GM13976 (cell line): ENCODE measurements at places on chromosomes 12 and 14.

GRCh38 chr12:62613081-62613480 is 146.5 kb downstream of the MON2 start:
- no peak for DNase-seq

GRCh38 chr14:64801800-64802199 is 77.9 kb downstream of the SPTB start:
- DNase-seq: peak; percentile 58

DNA sequence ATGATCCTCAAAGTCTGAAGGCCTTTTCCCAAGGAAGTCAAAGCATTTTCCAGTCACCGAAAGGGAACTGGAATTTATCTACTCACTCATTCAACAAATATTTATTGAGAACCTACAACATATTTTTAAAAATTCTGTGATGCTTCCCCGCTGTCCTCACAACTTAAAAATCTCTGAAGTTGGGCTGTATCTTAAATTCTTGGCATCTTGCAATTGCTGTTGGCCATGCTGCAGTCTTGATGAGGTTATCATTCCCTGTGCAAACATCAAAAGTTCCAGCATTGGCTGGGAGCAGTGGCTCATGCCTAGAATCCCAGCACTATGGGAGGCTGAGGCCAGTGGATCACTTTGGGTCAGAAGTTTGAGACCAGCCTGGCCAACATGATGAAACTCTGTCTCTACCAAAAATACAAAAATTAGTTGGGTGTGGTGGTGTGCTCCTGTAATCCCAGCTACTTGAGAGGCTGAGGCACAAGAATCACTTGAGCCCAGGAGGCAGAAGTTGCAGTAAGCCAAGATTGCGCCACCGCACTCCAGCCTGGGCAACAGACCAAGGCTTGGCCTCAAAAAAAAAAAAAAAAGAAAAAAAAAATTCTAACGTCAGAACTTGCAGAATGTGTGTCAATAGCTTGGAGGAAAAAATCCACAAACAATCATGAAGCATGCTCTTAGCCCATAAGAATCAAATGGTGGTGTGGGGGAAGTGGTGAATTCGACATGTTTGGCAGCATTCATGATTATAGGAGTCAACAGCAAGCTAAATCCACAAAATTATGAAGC is 34.9 kb downstream of the CCDC177 start:
- no peak for DNase-seq

DNA sequence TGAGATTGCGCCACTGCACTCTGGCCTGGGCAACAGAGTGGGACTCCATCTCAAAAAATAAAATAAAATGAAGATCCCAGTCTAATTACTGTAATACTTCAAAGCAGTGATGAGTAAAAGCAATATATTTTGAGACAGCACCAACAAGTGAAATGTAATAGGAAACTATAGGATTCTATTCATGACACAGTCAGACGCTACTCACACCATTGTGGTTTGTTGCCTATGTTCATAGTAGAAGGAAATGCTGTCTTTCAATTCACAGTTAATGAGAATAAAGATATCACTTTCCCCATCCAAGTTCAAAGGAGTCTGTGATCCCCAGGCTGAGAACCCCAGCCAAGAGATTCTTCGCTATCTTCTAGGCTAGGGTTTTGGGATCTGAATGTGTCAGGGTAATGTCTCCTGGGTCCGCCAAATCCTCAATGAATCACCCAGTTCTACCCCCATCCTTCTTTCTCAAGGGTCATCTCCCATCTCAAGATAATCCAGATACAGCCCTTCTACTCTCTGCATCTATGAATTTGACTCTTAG is 16.6 kb upstream of the DTX1 start:
- DNase-seq: no peak

GRCh38 chr14:99282261-99283050 is 10.5 kb upstream of the BCL11B start:
- no peak for DNase-seq

- no peak for DNase-seq
Observed at GRCh38 chr12:126915309-126915708, 1351.7 kb upstream of the TMEM132C start.

- no peak for DNase-seq
Observed at GRCh38 chr12:103829092-103829491, 11.9 kb downstream of the NT5DC3 start.

DNA sequence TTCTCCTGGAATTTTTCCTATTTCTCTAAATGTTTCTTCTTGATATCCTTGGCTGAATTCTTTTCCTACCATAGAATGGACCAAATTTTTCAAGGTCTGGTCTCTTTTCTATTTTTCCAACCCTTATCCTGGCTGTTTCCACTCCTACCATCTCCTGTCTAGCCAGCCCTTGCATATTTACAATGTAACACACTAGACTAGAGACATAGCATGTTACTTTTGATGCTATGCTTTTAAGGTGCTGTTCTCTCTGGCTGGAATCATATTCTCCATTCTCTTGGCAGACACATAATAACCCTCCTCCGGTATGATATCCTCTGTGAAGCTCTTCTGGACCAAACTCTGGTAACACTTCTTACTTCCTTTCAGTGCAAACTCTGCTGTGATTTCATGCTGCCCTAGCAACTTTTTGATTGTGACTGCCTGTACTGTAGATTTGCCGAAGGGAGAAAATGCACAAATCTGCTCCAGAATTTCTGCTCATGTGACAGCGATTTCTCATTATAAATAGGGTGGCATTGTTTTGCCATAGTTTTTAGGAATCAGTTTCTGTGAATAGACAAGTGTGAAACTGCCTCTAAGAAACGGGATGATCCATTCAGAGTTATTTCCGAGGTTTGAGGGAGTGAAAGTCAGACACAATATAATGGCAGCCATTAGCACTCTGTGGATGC is 284.4 kb downstream of the MDGA2 start:
- no peak for DNase-seq

- DNase-seq: no peak
Observed at GRCh38 chr12:58918469-58918844, 1.8 kb downstream of the LRIG3 start.

DNA sequence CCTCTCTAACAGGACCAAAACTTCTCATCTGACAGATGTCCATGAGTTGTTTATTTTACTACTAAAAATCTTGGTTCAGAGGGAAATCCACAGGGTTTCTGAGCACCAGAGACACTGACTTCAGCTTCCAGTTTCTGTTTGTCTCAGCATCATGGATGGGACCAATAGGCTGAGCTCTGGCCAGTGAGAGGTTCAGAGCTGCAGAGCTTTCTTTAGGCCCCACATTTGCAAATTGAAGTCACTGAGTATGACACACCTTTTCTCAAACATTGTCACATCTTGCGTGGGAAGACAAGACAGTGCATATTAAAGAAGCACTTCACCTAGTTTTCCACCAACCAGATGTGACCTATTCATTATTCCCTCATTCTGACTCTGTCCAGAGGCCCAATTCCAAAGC is 45.2 kb downstream of the RDH12 start:
- DNase-seq: peak; percentile 78

DNA sequence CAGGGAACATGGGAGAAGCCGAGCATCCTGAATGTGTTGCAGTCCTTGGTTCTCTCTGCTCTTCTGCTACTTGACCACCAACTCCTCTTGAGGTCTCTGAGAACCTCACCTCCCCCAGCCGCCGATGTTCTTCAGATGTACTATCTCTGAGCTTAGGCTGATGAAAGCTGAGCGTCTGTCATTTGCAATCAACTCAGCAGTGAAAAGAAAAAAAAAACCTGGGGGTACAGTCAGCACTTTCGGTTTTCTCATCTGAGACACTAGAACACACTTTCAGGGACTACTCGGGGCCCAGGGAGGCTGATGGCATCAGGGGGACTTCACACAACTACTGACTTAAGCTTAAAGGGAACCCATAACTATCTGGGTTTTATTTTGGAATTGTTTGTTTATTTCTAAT is 9.6 kb upstream of the FLVCR2 start:
- no peak for DNase-seq

DNA sequence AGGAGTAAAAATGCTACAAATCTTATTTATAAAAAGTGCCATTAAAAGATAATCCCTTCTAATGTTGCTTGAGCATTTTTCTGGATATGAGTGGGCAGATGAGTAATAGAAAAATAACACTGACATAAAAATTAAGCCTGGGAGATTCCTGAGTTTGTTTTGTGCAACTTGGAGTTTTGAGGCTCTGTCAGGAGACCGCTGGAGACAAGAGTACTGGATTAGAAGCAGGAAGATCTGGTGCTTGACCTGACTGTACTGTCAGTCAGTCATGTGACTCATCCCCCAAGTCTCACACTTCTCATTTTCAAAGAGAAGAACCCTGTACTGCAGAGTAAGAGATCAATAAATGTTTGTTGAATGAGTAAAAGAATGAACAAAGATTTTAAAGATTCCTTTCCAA is 29.4 kb downstream of the ANO4 start:
- no peak for DNase-seq

DNA sequence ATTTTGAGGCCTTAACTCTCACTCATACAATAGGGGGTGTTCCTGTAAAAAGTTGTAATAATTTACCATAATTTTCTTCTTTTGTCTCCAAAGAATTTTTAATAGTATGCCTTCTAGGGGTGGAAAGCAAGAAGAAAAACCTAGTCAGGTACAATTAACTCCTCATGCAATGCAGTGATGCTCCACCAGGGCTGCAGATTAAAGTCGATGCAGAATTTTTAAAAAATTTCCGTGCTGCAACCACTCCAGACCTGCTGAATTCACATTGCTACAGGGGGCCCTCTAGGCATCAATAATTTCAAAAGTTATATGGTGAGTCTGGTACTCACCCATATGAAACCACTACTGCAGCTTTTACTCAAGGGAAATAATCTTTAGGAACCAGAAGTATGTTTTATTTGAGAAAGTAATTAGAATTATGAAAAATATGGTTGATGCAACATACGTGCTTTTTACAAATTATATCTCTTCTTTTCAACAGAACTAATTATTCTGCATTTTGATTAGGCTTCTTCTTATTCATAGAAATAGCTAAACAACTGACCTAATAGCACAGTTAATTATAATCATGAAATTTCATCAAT is 353.2 kb downstream of the BCAT1 start:
- DNase-seq: no peak

GRCh38 chr12:63103494-63104131 is 47.4 kb downstream of the AVPR1A start:
- DNase-seq: peak; percentile 27

DNA sequence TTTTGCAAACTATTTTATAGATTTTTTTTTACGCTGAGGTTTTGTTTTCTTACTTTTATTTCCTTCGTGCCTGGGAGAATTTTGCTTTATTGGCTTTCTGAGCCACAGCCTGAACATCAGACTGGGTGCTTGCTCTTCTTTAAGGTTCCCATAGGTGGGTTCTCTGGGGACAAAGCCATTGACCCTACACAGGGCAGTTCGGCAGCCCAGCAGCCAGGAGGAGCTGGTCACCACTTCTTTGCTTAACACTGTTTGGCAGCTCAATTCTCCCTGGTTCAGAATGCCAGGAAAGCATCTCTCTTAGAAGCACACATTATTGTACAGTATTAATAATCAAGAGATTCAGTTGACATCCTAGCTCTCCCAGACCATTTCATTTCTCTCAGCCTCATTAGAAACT is 140.8 kb upstream of the NEDD1 start:
- DNase-seq: no peak

- no peak for DNase-seq
Observed at GRCh38 chr12:115758183-115758582, 519.3 kb downstream of the MED13L start.

DNA sequence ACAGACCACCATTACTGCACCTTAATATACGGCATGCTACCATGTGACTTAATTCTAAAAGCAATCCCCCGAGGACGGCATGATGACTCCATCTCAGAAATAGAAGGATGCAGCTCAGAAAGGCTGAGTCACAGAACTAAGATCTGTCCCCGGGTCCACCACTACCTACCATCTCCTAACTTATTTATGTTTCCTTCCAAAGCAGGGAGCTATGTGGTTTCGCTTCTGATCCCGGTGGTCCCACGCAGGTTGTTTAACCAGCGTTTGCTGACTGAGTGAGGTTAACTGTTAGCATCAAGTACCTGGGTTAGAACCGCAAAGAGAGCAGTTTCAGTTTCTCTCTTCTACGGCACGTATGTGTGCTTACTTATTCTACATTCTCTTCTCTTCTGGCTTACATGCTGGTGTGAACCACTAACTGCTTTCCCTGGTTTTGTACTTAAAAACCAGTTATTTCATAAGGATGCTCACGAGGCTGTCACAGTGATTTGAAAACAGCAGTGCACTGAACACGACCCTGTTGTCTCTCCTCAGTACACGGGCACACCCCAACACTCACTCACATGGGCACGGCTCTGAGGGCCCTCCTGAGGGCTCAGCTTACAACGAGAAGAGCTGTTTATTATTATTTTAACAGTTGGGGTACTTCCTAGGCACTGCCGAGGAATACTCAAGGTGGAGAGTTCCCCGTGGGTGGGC is 66.7 kb downstream of the CCDC88C start:
- peak; percentile 79 for DNase-seq
